ENCODE measurements at places on chromosomes 6 and 20. TPM values are rescaled to one million over a fixed set of nuclear protein-coding genes. Genes with fewer than 3 reads are reported as not detected.

DNA sequence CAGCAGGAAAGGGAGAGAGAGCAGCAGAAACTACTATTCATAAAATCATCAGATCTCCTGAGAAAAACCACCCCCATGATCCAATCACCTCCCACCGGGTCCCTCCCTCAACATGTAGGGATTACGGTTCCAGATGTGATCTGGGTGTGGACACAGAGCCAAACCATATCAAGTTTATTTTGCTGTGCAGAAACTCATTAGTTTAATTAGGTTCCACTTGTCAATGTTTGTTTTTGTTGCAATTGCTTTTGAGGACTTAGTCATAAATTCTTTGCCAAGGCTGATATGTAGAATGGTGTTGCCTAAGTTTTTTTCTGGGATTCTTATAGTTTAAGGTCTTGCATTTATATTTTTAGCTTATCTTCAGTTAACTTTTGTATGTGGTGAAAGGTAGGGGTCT is 422.0 kb upstream of the HS3ST5 start:
- DNase-seq: no peak
- H3K4me3 ChIP-seq: no peak overlapping the region
- no peak overlapping the region for H3K27ac ChIP-seq
- H3K36me3 ChIP-seq: no peaks in the 10 kb centered on the region
- H3K27me3 ChIP-seq: no peaks in the 10 kb centered on the region
- no peaks in the 10 kb centered on the region for H3K4me1 ChIP-seq

DNA sequence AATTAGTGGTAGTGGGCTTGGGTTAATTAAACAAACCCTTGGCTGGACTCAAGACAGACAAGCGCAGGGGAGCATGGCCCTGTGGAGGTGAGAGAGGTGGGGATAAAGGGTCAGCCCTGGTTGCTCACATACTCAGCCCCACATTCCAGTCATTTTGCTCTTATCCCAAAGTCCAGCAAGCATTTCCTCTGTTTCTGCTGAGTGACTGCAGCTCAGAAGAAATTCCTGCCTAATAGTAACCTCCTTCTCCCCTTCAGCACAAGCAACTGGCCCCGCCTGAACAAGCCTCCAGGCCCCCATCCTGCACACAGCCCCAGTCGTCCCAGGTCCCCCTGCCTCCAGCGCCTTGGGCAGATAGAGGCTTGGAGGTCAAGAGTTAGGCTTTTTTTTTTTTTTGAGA is 3.6 kb upstream of the TFEB start:
- H3K27me3 ChIP-seq: peaks cover 10% of the 10 kb centered on the region
- H3K36me3 ChIP-seq: no peaks in the 10 kb centered on the region
- H3K4me1 ChIP-seq: no peaks in the 10 kb centered on the region
- no peak overlapping the region for H3K27ac ChIP-seq
- no peak for DNase-seq
- no peak overlapping the region for H3K4me3 ChIP-seq

DNA sequence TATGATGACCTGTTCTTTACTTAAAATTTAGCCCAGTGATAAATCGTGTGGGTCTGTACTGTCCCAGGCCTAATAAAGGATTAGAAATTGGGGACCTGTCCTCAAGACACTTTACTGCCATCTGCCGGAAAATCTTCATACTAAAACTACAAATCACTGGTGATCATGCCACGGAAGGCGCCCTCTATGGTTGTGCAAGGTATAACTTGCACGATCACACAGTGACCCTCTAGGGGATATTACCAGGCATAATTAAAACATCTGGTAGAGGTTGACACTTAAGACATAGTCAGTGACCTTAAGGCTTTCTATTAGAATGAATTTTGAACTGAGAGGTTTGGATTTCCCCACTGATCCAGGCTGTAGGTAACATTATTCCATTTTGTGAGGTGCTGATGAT is 172.6 kb downstream of the BMP2 start:
- no peaks in the 10 kb centered on the region for H3K27me3 ChIP-seq
- H3K4me1 ChIP-seq: peaks cover 4% of the 10 kb centered on the region
- H3K36me3 ChIP-seq: no peaks in the 10 kb centered on the region

- no peaks in the 10 kb centered on the region for H3K27me3 ChIP-seq
- H3K4me3 ChIP-seq: no peak overlapping the region
- peaks cover 6% of the 10 kb centered on the region for H3K4me1 ChIP-seq
- no peak for DNase-seq
- H3K27ac ChIP-seq: no peak overlapping the region
Measured at GRCh38 chr6:74768120-74768519, 437.7 kb downstream of the COL12A1 start.

DNA sequence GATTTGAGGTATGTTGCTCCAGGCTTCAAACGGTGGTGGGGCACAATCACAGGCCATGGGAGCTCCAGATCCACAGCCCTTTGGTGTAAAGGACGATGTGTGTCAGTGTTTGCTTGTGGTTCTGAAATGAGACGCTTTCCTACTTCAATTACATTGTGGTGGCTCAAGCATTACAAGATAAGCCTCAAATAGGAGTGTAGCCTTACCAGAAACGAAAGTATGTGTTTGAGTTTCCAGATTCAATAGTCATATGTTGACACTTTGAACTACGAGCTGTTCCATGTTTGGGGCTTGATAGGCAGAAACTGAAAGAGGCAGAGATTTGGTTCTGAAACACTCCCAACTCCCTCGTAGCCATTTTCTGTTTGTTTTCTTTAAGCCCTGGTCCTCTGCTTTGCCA is 187.1 kb downstream of the MYLK4 start:
- H3K36me3 ChIP-seq: no peaks in the 10 kb centered on the region
- no peaks in the 10 kb centered on the region for H3K27me3 ChIP-seq
- no peak for DNase-seq
- H3K4me1 ChIP-seq: peaks cover 50% of the 10 kb centered on the region

GRCh38 chr6:158332237-158332636 is 20.0 kb downstream of the TULP4 start:
- H3K27ac ChIP-seq: peak overlapping the region; percentile 48
- H3K4me3 ChIP-seq: no peak overlapping the region
- no peaks in the 10 kb centered on the region for H3K27me3 ChIP-seq
- H3K36me3 ChIP-seq: peaks cover 33% of the 10 kb centered on the region
- no peak for DNase-seq

DNA sequence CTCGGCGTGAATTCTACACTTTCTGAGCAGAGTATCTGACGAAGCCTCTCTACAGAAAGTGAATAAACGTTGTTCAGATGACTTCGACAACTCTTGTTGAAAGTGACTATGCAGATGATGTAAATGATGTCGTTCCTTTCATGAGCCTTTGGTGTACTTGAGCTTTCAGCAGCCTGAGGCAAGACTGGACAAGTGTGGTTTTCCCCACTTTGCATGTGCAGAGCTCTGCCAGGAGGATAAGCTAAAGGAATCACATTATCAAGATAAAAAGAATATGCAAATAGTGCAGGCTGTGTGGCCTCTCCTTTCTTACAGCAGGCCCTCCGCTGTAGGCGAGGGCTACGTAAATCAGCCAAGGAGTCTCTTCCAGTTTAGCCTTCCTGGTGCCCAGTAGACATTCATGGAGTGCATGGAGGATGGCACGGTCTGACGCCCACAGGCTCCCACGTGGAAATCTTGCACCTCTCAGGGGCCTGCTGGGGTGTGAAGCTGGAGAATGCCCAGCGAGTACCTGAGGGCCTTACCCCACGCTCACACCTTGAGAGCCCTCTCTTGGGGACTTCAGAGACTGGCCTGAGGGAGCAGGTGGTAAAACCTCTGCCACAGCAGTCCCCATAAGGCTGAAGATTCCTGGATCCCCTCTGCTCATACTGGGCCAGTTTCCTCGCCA is 54.9 kb downstream of the RPP40 start:
- no peak overlapping the region for H3K4me3 ChIP-seq
- H3K36me3 ChIP-seq: peaks cover 51% of the 10 kb centered on the region
- peak; percentile 36 for DNase-seq
- no peak overlapping the region for H3K27ac ChIP-seq

DNA sequence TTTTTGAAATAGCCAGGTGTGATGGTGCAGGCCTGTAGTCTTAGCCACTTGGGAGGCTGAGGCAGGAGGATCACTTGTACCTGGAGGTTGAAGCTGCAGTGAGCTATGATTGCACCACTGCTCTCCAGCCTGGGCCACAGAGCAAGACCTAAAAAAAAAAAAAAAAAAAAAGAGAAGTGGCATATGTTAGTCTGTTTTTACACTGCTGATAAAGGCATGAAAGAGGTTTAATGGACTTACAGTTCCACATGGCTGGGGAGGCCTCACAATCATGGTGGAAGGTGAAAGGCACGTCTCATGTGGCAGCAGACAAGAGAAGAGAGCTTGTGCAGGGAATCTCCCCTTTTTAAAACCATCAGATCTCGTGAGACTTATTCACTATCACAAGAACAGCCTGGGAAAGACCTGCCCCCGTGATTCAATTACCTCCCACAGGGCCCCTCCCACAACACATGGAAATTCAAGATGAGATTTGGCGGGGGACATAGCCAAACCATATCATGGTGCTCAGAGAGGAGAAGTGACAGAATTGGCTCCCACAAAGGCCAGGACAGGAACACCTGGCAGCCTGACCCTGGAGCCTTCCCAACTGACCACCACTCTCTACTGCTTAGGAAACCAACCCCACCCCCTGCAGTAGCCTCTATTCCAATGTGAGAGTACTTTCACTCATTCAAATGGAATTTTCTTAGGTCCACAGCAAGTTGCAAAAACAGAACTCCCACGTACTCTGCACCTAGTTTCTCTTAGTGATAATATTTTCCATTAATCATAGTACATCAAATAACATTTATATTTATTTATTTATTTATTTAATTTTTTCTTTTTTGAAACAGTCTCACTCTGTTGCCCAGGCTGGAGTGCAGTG is 29.8 kb downstream of the ARHGAP40 start:
- H3K4me1 ChIP-seq: no peaks in the 10 kb centered on the region
- H3K36me3 ChIP-seq: no peaks in the 10 kb centered on the region
- DNase-seq: no peak
- peaks cover 8% of the 10 kb centered on the region for H3K27me3 ChIP-seq
- H3K4me3 ChIP-seq: no peak overlapping the region
- H3K27ac ChIP-seq: no peak overlapping the region

- no peaks in the 10 kb centered on the region for H3K36me3 ChIP-seq
- H3K4me3 ChIP-seq: no peak overlapping the region
- no peaks in the 10 kb centered on the region for H3K4me1 ChIP-seq
- H3K27ac ChIP-seq: no peak overlapping the region
Measured at GRCh38 chr6:74479420-74479819, 726.4 kb downstream of the COL12A1 start.

DNA sequence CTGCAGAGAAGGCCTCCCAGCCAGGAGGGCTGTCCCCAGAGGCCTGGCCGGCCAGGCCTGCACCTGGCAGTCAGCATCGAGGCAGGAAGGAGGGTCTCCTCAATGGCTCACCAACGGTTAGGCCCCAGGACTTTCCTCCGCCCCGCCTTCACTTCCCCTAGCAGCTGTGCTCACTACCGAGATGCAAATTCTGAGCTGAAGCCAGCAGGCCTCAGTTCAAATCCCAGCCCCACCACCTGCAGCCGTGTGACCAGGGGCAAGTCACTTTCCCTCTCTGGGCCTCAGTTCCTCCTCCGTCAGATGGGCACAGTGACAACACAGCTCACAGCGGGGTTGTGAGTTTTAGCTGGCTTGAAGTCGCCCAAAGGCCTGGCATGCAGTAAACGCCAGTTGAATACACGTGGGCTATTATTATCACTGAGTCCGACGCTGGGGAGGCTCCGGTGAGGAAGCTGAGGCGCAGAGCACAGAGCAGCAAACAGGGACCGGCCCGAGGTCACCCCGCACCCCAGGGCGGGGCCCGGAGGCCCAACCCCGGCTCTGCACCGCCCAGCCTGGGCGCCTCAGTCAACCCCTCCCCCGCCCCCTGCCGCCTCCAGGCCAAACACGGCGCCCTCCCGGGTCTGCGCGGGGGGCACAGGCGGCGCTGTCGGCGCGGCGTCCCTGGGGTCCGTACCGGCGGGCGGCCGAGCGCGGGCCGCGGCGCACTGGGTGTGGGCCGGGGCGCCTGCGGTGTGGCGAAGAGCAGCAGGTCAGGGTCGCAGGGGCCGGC is 671 bp downstream of the E2F1 start:
- no peaks in the 10 kb centered on the region for H3K36me3 ChIP-seq
- H3K27me3 ChIP-seq: no peaks in the 10 kb centered on the region
- peak overlapping the region; percentile 88 for H3K27ac ChIP-seq
- DNase-seq: peak; percentile 77

DNA sequence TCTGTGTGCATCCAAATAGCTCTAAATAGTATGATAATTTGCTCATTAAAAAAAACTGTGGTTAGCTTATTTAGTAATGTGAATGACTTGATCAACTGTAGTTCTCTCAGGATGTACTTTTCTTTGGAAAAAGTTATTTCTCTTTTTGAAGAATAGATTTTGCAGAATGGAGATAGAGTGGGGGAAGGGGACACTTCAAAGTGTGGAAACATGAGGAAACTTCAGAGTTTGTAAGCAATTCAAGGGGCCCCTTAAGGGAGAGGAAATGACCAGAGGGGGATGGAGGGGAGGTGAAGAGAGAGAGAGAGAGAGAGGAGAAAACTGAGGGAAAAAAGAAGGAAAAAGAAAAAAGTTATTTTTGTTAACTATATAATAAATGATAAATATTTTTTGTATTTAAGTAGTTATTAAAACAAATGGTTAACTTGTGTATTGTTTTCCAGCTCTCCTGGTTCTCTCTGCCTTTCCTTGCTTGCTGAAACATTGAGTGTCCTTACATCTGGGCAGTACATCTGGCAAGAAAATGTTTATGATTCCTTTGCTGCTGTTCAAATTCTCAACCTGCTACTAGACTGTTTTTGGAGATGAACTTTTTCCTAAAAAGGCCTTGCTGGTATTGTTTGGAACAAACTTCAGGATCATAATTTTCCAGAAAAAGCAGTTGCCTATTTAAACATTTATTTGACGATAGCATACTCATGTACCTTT is 497.5 kb upstream of the CITED2 start:
- peaks cover 34% of the 10 kb centered on the region for H3K4me1 ChIP-seq
- H3K27ac ChIP-seq: peak overlapping the region; percentile 61
- H3K27me3 ChIP-seq: no peaks in the 10 kb centered on the region
- DNase-seq: no peak

GRCh38 chr6:33080127-33081089 is 4.6 kb downstream of the HLA-DPB1 start:
- peak overlapping the region; percentile 94 for H3K4me3 ChIP-seq
- peaks cover 28% of the 10 kb centered on the region for H3K4me1 ChIP-seq
- H3K36me3 ChIP-seq: no peaks in the 10 kb centered on the region
- DNase-seq: no peak
- peak overlapping the region; percentile 85 for H3K27ac ChIP-seq

GRCh38 chr6:8102122-8102958 is at the start of gene EEF1E1:
EEF1E1 (minus strand) TSS chr6:8102548; CDS start chr6:8102521, 27 bp downstream.
- peak within 1 kb of the TSS; percentile 100 for H3K4me3 ChIP-seq
- H3K4me1 ChIP-seq: peaks cover 17% of the 10 kb centered on the region
- peak; percentile 93 for DNase-seq
- H3K27me3 ChIP-seq: no peaks in the 10 kb centered on the region
- H3K27ac ChIP-seq: peak within 1 kb of the TSS; percentile 95

ANGPT4 gene
- total RNA-seq: not detected

RNF182 gene
- total RNA-seq: 2.8 TPM

C6orf163 gene
- 4.7 TPM for total RNA-seq

MOG gene
- total RNA-seq: not detected

MUCL3 gene
- total RNA-seq: 0.31 TPM

RSPH4A gene
- total RNA-seq: 4.4 TPM

PRSS16 gene
- 28.9 TPM for total RNA-seq

SMOC2 gene
- total RNA-seq: 4.2 TPM

MATN4 gene
- total RNA-seq: not detected

All from type B pancreatic cell (in vitro differentiated cells).